DMS 273 treated with DMSO at 0.1 percent for 48 hours (cell line): ENCODE measurements at places on chromosomes 4 and X.

DNA sequence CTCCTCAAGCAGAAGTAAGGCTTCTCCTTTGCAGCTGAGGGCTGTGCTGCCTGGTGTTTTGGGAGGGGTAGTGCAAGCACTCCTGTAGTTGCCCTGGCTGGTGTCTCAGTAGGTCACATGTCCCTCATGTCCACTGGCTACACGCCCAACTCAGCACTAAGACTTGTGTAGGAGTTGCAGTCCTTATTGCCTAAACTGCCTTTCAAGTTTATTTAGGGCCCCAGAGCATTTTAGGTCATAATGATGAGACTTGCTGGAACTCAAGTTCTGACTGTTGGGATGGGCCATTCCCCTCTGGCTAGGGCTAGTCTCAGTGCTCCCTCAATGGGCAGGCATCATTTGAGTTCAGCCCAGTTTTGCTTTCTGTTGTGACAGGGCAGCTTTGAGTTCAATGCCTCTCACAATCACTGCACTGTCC lies 44.1 kb downstream of the PPM1K start:
- no peak for DNase-seq

- DNase-seq = no peak
These were observed 239.0 kb upstream of the GLRA2 start for GRCh38 chrX:14290335-14290734.

GRCh38 chr4:16843831-16844508 lies 54.5 kb downstream of the LDB2 start:
- DNase-seq = no peak

DNA sequence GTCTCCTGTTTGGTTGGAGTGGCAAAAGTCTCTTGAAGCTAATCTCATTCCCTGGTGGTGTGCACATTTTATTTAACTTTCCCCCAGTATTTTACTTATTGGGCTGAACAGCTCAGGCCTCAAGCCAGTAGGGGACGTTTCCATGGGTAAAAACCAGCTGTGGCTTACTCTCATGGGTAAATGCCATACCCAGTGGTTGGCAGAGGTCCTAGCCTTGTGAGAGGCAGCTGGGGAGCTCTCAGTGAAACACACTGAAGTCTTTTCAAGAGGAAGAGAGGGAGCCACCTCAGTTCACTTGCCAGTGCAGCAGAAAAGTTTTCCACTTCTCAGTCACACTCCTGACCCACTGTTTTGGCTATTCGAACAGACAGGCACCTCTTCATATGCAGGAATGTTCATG lies 1964.2 kb downstream of the ARAP2 start:
- no peak for DNase-seq

GRCh38 chrX:28693101-28693500 lies 105.9 kb downstream of the IL1RAPL1 start:
- no peak for DNase-seq

DNA sequence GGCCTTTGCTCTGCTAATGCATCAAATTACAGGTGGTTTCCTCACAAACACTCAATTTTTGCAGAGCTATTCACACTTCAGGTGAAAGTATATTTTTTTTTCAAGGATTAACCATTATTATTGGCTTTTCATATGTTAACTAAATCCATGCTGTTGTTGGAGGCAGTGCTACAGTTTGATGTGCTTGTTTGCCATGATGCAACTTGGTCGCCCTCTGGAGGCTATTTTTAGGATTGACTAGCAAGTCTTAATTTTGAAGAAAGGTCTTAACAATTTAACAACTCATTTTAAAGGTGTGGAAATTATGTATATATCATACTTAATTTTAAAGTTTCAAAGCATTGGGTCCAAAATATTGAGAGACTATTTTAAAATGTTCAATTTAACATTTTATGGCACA lies 168.8 kb upstream of the FAM47A start:
- peak; percentile 7 for DNase-seq

DNA sequence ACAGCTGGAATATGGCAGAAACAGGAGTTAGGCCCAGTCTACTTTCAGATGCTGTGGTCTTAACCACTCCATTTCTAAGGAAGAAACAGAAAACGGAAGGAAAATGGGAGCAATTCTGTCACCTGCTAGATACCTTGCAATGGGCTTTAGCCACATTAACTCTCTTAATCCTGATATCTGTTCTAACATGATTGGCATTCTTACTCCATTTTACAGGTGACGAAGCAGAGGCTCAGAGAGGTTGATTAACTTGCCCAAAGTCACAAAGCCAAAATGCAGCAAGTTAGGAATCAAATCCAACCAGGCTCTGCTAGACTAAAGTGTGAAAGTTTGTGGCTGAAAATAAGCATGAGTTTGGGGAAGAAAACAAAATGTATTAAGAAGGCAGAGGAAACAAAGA lies 196.9 kb downstream of the MAML3 start:
- DNase-seq = no peak

DNA sequence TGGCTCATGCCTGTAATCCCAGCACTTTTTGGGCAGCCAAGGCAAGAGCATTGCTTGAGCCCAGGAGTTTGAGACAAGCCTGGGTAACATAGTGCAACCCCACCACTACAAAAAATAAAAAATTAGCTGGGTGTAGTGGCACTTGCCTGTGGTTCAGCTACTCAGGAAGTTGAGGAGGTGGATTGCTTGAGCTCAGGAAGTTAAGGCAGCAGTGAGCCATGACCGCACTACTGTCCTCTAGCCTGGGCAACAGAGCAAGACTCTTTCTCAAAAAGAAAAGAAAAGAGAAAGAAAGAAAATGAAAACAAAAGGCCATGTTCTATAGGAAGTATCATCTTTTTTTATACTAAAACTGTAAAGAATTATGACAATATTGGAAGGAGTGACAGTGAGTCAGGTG lies 38.5 kb downstream of the NEK1 start:
- DNase-seq = no peak

DNA sequence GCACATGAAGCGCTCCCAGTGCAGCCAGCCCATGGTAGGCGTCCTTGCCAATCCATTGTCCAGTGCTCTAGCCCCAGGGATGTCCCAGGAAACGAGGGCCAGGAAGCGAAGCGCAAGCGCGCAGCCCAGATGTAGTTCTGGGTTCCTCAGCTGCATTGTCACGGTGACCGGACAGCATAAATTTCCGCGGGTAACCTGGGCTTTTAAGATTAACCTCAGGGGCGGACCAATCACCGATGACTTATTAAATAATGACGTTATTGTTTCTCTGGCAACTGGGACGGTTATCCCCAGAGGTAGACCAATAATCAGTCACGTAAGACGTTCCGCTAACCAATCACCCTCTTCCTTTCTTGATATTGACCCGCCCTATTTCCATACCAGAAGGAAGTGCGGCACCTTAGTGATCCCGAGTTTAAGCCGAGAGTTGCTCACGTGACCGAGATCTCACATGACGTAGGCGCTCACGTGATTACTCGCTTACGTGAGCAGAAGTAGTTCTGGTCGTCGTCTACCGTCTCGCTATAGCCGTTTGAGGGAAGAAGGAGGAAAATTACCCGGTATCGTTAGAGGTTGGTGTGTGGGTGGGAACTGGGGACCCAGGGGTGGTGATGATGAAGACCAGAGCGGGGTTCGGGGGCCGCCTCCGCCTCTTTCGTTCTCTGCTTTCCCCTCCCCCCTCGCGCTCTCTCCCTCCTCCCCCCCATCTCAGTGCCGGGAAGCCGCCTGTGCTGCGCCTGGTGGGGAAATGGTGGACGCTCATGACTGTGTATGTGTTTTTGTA lies at the start of the genes GLA and HNRNPH2:
GLA (minus strand) TSS at position 178 of the 784 bp plus-strand sequence; CDS start at position 156, 22 bp downstream.
HNRNPH2 (plus strand) TSS at position 475 of the 784 bp plus-strand sequence. CDS start 3,767 bp downstream, outside the sequence.
- peak; percentile 96 for DNase-seq

GRCh38 chrX:121641560-121641959 lies 594.1 kb downstream of the GLUD2 start:
- no peak for DNase-seq

- no peak for DNase-seq
These were observed 35.2 kb downstream of the GUCY1A1 start for GRCh38 chr4:155701827-155702226.

DNA sequence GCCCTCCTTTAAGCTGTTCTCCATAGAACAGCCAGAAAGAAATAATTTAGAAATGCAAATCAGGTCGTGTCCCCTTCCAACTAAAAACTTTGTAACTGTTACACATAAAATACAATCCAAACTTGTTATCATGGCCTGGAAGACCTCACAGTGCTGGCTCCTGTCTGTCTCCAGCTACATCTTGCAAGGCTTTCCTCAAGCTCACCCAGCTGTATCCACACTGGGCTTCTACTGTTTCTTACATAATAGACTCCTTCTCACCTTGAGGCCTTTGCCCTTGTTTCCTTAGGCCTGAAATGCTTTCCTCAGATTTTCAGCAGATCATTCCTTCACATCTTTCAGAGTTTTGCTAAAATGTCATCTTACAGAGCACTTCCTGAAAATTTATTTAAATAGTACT lies 33.5 kb upstream of the USP53 start:
- no peak for DNase-seq

GRCh38 chrX:149296092-149296491 lies 209.0 kb downstream of the IDS start:
- DNase-seq = no peak

- no peak for DNase-seq
These were observed 44.5 kb downstream of the AASDH start for GRCh38 chr4:56342746-56343145.

DNA sequence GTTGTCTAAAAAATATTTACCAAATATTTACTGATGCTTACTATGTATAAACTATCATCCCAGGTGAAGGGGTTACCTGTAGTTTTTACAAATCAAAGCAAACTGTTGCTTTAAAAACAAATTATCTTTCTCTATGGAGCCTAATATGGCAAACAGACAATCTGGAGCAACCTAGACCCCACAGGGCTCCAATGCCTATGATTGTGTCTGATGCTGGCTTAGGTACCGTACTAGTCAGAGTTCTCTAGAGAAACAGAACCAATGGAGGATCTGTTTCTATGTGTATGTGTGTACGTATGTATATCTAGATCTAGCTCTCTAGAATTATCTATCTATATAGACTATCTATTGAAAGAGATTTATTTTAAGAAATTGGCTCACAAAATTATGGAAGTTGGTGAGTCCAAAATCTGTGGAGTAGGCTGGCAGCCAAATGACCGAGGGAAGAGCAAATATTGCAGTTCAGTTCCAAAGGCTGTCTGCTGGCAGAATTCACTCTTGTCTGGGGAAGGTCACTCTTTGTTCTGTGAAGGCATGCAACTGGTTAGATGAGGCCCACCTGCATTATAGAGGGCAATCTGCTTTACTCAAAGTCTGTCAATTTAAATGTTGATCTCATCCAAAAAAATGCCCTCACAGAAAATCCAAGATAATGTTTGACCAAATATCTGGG lies 127.1 kb upstream of the ENPEP start:
- DNase-seq = no peak

DNA sequence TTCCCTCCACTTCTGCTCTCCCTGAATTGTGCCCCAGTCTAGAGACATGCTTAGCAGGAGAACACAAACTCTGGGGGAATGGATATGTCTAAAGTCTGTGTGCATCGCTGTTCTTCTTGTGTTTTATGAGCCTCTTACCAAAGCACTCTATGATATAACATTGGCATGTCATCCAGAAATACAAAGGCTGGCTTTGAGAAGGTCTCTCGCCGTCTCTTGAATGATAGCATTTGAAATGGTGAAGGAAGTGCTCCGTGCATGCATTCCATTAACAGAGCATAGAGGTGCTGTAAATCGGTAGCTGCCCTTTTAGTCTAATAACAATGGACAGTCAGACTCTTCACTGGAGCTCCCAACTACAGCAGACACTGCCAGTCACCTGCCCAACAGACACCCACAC lies 7.1 kb upstream of the FAM149A start:
- DNase-seq = no peak

- no peak for DNase-seq
These were observed 2.3 kb upstream of the SLC26A1 start for GRCh38 chr4:995311-996026.

DNA sequence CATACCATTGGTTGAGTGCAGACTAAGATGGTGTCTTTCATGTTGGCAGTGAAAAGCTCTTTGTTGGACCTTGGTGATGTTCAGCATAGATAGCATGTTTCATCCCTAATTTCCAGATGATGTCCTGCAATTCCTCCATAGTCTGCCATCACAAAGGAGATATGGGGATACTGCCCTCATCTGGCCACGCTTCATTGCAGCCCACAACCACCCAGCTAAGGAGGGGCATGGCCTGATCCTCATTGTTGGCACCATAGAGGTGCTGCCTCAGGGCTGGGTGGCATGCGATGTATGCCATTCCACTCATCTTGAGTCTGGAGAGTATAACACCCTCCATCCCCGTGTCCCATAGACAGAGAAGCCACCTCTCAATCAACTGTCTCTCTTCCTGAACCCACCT lies 31.5 kb upstream of the NUDT6 start:
- DNase-seq = no peak

DNA sequence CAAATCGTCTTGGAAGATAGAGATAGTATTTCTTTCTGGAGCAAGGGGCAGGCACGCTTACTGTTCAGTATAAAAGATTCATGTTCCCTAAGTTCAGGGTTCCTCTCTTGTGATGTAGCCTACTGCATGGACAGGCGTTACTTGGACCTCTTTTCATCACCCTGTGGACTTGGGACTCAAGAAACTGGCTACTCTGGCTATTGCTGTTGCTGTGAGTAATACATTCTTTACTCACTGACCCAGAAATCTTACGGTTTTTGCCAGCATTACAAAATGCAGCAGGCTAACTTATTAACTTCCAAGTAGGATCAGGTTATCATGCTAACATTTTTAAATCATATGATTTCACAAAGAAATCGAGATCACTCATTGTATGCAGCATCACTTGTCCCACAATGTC lies 12.8 kb upstream of the GUCY1B1 start:
- no peak for DNase-seq

- DNase-seq = no peak
These were observed 99.4 kb downstream of the GPR82 start for GRCh38 chrX:41823402-41823801.

DNA sequence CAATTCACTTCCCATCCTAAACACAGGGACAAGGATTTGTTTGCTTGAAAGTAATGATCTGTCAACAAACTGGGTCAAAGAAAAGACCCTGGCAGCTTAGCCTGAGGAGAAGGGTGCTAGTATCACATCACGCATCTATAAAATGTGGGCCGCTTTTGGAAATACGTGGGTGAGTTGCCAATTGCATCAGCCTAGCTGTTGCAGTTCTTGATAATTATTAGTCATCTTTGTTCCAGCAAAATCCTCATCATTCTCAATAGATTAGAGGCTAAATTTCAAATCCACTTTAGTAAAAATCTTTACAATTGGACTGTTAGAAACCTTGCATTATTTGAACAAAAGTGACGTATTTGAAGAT lies 33.6 kb upstream of the TAPT1 start:
- DNase-seq = no peak

GRCh38 chr4:147056940-147057610 lies 111.4 kb upstream of the TTC29 start:
- no peak for DNase-seq

DNA sequence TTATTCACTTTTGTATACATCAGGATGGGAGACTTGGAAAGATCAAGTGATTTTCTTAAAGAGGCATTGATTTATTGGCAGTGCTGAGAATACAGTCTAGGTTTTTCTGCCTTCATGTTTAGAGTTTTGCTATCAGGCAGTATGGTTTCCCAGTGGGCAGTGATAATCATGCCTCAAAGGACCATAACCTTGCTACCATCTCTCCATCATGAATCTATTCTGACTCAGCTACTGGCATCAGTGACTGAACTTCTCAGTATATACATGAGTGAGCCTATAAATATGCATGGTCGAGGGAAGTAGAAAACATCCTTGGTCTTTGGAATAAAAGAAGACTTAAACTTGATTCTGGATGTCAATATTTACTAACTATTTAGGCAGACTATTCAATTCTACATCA lies 562.0 kb upstream of the AADAT start:
- DNase-seq = no peak
